HepG2 (cell line): ENCODE measurements at places on chromosomes 1 and 21.

GRCh38 chr1:165884690-165885304, 57.4 kb downstream of the UCK2 start:
- peak; percentile 83 for DNase-seq

GRCh38 chr1:51299185-51299885, 31.0 kb downstream of the TTC39A start:
- DNase-seq: no peak

- no peak for DNase-seq
These were observed 286.9 kb downstream of the KIF26B start for GRCh38 chr1:245441689-245442088.

DNA sequence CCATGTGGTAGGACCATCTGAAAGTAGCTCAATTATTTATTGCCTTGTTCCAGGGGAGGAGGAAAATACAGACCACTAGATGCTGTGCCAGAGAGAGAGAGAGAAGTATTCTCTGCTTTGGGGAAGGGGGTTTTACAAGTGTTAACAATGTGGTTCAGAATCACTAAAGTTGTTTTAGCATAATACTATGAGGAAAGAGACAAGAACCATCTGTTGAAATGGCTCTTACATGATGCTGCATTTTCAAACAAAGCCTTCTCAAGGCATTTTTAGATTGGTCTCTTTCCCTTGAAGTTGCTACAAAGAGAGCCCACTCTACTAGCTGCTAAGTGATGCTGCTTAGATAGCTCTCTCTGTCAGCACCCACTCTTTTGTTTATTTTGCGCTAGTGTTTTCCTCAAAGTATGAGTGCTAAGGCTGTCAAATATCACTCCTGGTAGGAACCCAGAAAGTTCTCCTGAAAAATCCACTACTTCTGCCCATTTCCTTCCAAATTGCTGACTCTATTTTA, 255.1 kb downstream of the NFIA start:
- DNase-seq: no peak

GRCh38 chr1:23098463-23099170, 70.0 kb downstream of the LUZP1 start:
- peak; percentile 62 for DNase-seq

GRCh38 chr1:178867670-178868069, 3.2 kb downstream of the ANGPTL1 start:
- DNase-seq: no peak

- no peak for DNase-seq
These were observed 95.4 kb downstream of the INTS7 start for GRCh38 chr1:211939876-211940468.

DNA sequence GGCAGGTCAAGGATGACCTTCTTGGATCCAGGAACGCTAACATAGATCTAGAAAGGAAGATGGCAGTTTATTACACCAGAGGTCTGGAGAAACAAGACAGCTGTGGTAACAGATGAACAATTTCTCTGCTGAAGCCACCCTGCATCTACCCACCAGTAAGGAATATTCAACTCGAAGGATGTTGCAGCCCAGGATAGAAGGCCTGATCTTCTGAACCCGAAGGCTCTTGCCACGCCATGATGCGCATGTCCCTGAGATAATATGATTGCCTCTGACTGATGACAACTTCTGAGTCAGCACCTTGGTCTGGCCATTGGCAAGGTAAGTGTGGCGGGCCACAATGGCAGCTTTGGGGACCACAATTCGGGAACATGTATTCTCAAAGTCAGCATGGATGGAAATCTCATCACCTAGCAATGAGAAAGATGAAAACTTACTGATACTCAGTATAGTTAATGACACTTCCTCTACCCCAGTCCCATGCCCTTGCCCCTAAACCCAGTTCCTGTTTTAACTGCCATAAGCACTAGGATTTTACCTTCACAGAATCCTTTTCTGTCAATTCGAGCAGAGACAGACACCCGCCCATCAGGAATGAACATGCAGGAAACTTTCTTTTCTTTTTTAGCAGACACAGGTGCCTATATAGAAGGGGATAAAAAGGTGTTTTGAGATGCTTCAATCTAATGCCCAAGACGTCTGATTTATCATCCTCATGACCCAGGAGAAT, 1.8 kb downstream of the TXNIP start:
- DNase-seq: no peak

GRCh38 chr1:232334246-232334645, 295.7 kb downstream of the SIPA1L2 start:
- DNase-seq: no peak

DNA sequence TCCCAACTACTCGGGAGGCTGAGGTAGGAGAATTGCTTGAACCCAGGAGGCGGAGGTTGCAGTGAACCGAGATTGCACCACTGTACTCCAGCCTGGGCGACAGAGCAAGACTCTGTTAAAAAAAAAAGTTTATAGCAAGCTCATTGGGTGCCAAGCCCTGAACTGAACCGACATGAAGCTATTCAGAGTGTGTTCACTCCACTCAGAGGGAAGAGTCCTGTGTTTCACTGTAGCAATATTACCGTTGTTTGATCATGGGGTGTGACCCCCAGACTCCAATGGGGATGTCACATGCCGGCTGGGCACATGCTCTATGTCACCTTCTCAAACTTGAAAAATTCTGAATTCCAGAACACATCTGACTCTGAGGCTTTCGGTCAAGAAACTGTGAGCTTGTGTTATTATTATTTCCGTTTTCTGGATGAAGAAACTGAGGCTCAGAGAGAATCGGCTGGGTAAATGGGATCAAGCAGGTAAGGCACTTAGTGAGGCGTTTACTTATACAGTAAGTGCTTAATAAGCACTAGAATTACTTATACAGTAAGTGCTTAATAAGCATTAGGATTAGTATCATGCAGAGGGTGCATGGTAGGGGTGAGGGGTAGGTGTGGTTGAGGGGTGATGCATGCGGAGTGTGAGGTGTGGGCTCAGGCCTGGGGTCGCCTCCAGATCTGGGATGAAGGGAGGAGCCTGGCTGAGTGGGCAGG, 36.2 kb downstream of the HSPG2 start:
- DNase-seq: no peak

DNA sequence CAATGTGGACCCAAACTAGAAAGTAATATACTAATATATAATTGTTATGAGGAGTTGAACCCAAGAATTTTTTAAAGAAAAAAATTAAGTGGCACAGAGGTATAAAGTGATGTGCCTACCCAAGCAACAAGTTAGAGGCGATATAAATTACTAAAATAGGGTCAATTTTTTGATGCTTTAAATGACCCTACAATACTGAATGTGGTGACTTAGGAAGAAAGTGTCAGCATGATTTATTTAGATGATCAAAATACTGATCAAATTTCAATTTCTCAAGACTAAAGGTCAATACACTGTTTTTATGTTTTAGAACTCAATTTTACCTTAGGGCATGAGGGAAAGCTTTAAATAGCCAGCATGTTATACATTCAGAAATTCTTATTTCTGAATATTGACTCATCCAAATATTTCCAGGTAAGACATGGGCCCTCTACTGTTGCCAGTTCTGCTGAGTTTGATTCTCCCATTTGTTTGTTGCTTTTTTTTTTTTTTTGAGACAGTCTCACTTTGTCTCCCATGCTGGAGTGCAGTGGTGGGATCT, 20.1 kb downstream of the SCAF4 start:
- DNase-seq: no peak

GRCh38 chr1:74717626-74718025, 15.2 kb downstream of the CRYZ start:
- DNase-seq: no peak

- peak; percentile 10 for DNase-seq
These were observed 42.2 kb upstream of the WNT4 start for GRCh38 chr1:22184892-22185612.

DNA sequence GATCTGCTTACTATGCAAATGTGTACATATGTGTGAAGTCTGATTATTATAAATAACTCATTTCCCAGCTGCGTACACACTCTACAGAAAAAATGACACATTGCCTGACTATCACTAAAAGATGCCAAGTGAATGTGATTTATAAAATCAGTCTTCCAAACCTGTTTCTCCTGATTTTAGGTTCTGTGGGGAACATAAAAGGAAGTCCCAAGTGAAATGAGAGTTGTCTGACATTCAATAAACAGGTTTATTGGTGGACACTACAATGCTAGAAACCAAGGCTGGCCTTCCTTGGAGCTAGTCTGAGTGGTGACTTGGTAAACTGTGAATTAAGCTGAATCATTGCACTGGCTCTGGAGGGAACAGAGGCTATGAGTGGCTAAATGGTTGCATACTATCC, 287.9 kb upstream of the ESRRG start:
- no peak for DNase-seq

GRCh38 chr1:233673261-233673946, 59.5 kb downstream of the KCNK1 start:
- DNase-seq: no peak

DNA sequence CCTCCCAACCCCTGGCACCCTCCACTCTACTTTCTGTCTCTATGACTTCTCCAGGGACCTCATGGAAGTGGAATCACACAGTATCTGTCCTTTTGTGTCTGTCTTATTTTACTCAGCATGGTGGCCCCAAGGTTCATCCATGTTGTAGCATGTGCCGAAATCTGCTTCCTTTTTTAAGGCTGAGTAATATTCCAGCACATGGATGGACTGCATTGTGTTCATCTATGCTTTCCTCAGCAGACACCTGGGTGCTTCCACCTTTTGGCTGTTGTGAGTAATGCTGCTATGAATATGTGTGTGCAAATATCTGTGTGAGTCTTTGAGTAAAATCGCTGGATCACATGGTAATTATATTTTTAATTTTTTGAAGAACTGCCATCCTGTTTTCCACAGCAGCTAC, 1.6 kb upstream of the PFKL start:
- DNase-seq: peak; percentile 20

DNA sequence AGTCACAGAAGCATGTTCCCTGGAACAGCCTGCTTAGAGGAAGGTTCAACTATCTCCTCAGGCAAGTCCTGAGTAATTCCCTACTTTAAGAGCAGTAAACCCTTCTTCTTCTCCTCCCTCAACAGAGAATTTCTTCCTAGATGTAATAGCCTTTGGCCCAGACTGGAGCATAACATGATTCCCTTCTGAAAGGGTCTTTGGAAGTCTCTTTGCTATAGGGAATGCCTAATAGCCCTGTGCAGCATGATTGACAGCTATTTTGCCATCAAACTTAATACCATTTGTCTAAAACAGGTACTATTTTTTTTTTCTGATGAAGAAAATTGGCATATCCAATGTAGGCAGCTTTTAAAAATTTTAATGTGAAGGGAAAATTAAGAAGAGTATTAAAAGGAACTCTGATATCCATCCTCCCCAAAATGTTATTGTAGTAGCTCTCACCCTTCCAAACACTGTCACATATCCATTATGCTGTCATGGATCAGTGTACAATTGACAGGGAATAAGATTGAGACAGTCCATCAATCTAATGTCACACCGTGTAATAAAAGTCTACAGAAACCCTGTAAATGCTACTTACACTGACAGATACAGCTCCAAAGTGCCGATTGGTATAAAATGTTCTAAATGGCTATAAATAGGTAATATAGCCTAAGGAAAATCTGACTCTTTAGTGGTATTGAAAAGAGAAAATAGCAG, 884.6 kb downstream of the TTLL7 start:
- DNase-seq: no peak

- DNase-seq: peak; percentile 6
These were observed 499.2 kb downstream of the OMA1 start for GRCh38 chr1:58047265-58047858.

- no peak for DNase-seq
These were observed 39.8 kb downstream of the WNT2B start for GRCh38 chr1:112548547-112548946.

DNA sequence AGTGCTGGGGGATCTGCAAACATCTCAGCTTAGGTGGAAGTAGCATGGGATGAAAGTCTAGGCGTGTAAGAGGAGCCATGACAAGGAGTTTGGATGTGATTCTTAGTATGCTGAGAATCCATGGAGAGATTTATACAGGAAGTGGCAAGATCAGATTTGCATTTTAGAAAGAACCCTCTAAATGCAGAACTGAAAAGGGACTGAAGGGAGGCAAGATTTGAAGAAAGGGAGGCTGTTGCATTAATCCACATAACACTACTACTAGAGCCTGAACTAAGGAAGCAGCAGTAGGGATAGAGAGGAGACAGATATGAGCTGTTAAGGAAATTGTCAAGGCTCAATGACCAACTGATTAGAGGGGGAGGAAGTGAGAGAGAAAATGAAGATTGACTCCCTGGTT, 9.8 kb downstream of the C1orf74 start:
- DNase-seq: no peak

DNA sequence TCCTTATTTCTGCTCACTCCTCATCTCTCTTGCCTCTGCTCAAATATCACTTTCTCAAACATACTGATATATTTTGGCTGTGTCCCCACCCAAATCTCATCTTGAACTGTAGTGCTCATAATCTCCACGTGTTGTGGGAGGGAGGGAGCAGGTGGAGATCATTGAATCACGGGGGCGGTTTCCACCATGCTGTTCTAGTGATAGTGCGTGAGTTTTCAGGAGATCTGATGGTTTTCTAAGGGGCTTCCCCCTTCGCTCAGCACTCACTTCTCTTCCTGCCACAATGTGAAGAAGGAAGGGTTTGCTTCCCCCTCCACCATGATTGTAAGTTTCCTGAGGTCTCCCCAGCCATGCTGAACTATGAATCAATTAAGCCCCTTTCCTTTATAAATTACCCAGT, 26.6 kb downstream of the ZBTB8OS start:
- no peak for DNase-seq

GRCh38 chr1:23591460-23592208, 32.3 kb upstream of the ID3 start:
- DNase-seq: peak; percentile 85

DNA sequence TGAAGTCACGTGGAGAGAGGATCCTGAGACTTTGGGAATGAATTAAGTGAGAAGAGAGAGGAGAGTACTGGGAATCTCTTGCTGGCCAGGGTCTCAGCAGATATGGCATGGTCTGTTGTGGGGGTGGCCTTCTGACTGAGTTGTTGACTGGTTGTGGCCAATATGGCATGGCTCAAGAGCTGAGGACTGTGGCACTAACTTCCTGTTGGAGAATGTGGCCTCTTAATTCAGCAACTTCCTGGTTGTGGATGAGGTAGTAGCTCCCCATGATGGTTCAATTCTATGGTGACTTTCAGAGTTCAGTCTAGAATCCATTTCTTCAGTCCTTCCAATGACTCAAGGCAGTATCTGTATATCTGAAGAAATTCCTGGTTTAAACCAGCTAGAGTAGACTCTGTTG, 44.7 kb upstream of the PAXBP1 start:
- DNase-seq: no peak

- DNase-seq: no peak
These were observed 82.2 kb downstream of the MDM4 start for GRCh38 chr1:204598319-204598969.

DNA sequence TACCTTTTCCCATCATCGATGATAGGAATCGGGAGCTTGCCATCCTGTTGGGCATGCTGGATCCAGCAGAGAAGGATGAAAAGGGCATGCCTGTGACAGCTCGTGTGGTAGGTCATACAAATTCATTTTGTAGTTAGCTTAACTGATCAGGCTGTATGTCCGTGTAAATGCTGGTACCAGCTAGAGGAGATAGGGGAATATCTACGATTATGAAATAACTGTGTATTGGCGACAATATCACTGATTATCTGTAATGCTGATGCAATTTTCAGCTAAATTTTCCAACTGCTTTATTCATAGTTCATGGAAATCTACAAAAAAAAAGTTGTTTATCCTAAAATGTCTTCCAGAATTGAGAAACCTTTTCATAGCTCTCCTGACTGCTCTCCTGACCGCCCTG, 8.3 kb downstream of the PRDX6 start:
- DNase-seq: no peak
